ENCODE measurements at places on chromosomes 2 and 18.

GRCh38 chr18:24248359-24248758, 109.5 kb downstream of the CABYR start:
- no peak for ATAC-seq

DNA sequence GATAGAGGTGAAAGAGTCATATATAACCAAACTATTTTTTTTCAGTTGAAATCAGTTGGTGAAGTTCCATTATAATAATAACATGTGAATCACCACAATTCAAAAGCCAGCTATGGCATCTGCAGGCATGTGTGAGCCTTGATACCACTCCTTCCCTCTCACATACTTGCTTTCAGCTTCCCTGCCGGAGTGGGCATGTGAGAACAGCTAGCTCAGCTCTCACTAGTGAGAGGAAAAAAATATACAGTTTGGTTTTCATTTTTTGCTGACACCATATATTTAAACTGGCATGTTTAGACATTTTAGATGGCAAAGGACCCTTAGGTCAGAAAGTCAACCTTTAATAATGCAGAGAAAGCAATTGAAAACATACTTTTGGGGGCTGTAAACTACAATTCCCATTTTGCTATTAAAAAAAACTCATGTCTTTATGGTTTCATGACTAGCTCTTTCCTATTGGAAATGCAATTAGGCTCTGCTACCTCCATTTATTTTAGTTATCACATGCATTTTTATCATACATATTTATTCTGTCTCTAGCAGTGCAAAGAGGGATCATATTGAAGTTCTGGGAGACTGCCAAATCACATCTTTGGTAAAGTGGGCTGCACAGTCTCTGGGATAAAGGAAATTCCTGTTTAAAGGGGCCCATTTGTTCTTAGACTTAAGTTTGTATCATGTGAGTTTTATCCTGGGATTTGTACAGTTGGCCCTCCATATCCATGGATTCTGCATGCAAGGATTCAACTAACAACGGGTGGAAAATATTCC, 33.2 kb upstream of the SLC40A1 start:
- ATAC-seq, result no peak

DNA sequence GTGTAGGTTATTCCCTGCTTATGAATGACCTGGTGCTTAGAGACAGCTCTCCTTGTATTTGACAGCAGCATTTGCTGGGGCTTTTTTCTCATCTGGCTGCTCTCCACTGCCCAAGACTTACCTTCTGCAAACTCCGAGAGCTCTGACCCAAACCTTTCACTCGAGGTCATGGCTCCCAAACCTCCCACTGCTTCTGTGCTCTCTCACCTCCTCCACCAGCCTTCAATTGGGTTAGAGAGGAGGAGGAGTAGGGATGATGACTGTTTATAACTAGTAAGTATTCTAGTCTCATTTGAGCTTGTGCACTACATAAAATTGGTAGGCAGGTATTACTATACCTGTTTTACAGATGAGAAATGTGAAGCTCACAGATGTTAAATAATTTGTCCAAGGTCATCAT, 40.1 kb downstream of the LIMS1 start:
- no peak for ATAC-seq

GRCh38 chr2:100009743-100010142, 132.6 kb downstream of the AFF3 start:
- ATAC-seq, result no peak

GRCh38 chr2:73640946-73641766, 1.1 kb downstream of the NAT8 start:
- no peak for ATAC-seq

GRCh38 chr18:29712785-29713184, 1329.8 kb downstream of the DSC3 start:
- ATAC-seq, result no peak

GRCh38 chr18:45336448-45336847, 278.8 kb upstream of the SLC14A2 start:
- no peak for ATAC-seq

DNA sequence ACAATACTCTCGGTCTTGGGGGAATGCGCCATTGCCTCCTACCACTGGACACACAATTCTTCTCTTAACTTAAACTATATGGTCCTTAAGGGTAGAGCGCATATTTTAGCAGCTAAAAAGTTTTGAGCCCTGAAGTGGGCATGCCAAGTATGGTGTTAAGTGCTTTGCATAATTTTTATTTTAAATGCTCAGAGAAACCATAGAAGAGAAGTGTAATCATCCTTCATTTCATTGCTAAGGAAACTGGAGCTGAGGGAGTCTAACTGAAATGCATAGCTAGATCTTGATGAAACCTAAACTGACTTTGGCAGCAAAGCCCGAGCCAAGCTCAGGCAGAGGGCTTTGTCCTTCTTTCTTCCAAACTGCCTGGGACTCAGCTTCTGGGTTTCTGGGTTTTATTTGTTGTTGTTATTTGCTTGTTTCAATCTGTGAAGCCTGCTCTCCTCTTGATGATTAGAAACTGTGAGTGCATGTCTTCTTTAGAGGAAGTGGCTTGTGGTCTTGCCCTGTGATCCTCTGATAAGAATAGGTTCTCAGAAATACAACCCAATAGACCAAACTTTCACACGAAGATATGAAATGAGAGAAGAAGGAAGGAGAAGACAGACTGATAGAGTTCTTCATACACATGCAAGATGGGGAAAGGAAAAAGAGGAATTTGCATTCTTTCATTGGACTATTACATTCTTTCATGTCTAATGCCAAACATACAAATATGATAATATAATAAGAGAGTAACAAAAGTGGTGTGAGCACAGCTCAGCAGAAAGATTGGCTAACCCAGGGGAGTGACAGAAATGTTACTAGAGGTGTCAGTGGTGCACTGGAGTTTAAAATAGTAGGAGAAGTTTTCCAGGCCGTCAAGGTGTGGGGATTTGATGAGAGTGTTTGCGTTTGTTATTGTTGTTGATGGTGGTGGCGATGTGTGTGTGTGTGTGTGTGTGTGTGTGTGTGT, 7.5 kb upstream of the RNF144A start:
- ATAC-seq, result peak; percentile 63

DNA sequence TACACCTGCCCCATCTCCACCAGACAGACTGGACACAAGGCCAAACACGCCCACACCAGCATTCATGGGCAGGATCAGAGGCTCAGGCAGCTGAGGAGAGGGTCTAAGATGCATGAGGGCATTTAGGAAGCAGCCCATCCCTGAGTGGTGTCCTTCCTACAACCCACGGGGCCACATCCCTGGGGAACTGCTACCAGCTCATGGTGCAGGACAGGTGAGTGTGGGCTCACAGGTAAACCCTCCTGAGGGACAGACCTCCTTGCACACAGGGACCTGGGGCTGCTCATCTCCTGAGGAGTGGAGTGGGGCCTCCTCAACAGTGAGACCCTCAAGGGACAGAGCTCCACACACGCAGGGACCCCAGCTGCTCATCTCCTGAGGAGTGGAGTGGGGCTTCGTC, 14.6 kb downstream of the PARD6G start:
- no peak for ATAC-seq

- no peak for ATAC-seq
Measured at GRCh38 chr2:83587309-83587708, 871.8 kb downstream of the SUCLG1 start.

DNA sequence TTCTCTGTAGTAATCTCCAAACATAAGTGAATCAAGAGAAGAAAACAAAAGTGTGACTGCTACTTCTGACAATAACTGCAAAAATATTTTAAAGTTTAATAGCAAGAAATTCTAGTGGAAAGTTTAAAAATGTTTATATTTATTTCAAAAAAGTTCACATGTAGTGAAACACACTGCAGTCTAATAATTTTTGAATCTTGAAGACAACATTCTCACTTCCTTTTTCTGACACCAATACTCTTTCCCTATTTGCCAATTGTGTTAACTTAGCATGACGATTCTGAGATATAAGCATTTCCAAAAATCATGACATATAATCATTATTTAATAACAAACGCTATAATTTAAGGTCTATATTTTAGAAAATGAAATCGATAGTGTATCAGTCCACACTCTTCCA, 429.1 kb upstream of the PKDCC start:
- no peak for ATAC-seq

GRCh38 chr2:84878896-84879583, 1.8 kb downstream of the TRABD2A start:
- ATAC-seq, result no peak

- no peak for ATAC-seq
Measured at GRCh38 chr2:57726294-57726693, 320.3 kb upstream of the VRK2 start.

DNA sequence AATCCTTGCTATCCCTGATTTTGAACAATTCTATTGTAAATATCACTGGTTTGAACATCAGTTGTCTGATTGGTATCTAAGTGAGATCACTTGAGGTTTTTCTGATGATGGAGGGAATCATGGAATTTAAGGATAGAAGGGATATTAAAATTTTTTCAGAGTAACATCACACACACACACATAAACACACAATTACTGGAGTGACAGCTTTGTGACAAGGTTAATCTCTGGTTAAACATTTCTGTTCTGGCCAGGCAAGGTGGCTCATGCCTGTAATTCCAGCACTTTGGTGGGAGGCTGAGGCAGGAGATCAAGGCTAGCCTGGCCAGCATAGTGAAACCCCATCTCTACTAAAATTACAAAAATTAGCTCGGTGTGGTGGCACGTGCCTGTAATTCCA, 85.3 kb downstream of the SOCS6 start:
- ATAC-seq, result no peak

- ATAC-seq, result no peak
Measured at GRCh38 chr2:73205611-73206010, 3.2 kb downstream of the NOTO start.

DNA sequence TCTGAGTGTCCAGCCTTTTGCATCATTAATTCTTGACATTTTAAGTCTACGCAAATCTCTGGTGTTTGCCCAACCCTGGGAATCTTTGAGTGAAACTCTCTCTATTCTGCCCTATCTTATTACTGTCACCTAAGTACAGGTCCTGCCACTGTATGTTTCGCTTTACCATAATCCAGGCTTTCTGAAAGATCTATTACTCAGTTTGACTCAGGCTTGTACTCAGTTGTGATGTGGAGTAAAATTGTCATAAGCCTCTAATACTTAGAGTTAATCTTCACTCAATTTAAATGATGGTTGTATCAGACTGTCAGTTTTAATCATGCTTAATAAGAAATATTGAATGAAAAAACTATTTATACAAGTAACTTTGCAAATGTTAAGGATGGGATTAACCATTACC, 30.3 kb upstream of the RAPGEF4 start:
- no peak for ATAC-seq

GRCh38 chr2:9483107-9483506, 8.8 kb downstream of the IAH1 start:
- no peak for ATAC-seq

DNA sequence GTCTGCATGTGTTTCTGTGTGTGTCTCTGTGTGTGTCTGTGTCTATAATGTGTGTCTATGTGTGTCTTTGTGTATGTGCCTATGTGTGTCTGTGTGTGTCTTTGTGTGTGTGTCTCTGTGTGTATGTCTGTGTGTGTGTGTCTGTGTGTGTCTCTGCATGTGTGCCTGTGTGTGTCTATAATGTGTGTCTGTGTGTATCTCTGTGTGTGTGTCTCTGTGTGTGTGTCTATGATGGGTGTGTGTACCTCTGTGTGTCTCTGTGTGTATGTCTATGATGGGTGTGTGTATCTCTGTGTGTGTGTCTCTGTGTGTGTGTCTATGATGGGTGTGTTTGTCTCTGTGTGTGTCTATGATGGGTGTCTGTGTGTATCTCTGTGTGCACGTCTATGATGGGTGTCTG, 126.2 kb upstream of the GPC1 start:
- no peak for ATAC-seq

GRCh38 chr2:171807119-171807518, 86.9 kb downstream of the SLC25A12 start:
- ATAC-seq, result no peak

- peak; percentile 79 for ATAC-seq
Measured at GRCh38 chr2:72892506-72893173, 5.4 kb downstream of the SPR start.

- no peak for ATAC-seq
Measured at GRCh38 chr2:32562906-32563305, 64.9 kb upstream of the TTC27 start.

DNA sequence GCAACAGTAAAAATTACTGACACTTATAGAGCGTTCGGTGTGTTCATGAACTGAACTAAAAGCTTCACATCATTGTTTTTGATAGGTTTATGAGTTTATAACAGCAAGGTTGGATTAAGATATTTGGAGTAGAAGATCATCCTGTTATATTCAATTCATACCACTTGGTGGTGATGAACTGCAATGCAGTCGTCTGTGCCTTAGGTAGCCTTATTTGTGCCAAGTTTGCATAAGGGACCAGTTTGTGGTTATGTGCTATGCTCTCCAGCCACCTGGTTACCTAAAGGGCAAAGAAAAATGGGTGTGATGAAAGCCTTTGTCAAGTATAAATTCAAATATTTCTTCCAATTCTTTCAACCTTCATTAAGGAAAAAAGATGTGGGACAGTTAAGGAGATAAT, 150.9 kb upstream of the KCNH7 start:
- ATAC-seq, result no peak

DNA sequence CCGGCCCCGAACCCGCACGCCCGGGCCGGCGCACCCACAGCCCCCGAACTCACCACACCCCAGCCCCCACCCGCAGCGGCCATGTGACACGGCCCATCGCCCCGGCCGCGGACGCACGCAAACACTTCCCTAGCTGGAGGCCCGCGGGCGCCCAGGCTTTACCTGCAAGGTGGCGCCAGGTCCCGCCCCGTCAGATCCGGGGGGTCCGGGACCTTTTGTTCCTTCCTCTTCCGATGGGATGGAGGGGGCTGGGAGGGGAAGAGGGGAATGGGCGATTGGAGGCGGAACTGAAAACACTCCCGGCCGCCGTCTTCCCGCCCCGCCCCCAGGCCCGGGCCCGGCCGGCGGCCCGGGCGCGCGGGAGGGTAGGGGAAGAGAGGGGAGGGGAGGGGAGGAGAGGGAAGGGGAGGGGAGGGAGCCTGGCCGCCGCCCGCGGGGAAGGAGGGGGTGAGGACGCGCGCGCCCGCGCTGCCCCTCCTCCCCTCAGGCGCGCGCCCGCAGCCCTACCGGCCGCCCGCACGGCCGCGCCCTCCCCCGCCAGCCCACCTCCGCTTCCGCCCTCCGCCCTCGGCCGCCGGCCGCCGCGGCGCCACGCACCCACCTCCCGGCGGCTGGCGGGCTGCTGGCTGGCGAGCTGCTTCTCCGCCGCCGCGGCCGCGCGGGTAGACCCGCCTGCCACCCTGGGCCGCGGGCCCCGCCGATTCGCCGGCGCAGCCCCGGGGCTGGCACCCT, at the start of gene SMAD2:
TSS of gene SMAD2 (minus strand) at position 461 of the 732 bp plus-strand sequence. CDS start 33,903 bp downstream, outside the sequence.
- ATAC-seq, result peak; percentile 83

- no peak for ATAC-seq
Measured at GRCh38 chr2:189082376-189082975, 97.1 kb downstream of the COL5A2 start.

GRCh38 chr2:207792244-207792785, 22.6 kb upstream of the FZD5 start:
- ATAC-seq, result no peak

- no peak for ATAC-seq
Measured at GRCh38 chr2:44546459-44547127, 184.8 kb downstream of the CAMKMT start.

Data from activated CD4-positive, CD25-positive, alpha-beta regulatory T cell treated with anti-CD3 and anti-CD28 coated beads, Interleukin-2, amount 50 U/mL, for 24 hours (primary cell).